ENCODE measurements at places on chromosomes 2 and 18.

- DNase-seq: peak; percentile 7
These were observed 134.9 kb downstream of the MAP3K20 start for GRCh38 chr2:173210270-173211196.

- no peak for DNase-seq
These were observed at the start of gene SLC16A14 for GRCh38 chr2:230068651-230069055. SLC16A14 (minus strand) TSS chr2:230068924; CDS start chr2:230059352, 9,572 bp downstream.

- DNase-seq: no peak
These were observed 78.9 kb downstream of the GNAL start for GRCh38 chr18:11767935-11768334.

DNA sequence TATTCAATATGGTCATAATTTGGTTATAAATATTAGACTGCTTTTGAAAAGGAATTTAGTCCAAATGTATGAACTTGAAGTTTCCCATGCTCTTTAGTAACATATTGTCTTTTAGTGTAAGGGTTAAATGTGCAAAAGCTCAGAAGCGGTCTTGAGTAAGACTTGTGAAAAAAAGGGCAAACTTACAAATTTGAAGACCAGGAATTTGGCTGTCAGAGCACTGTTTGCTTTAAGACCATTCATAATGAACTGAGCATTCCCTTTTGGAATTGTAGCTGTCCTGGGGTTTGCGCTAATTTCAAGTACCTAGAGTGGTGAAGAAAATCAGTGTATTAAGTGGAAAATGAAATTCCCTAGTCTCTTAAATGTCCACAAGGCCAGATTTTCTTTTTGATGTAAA lies 6.9 kb upstream of the ZEB2 start:
- DNase-seq: no peak

DNA sequence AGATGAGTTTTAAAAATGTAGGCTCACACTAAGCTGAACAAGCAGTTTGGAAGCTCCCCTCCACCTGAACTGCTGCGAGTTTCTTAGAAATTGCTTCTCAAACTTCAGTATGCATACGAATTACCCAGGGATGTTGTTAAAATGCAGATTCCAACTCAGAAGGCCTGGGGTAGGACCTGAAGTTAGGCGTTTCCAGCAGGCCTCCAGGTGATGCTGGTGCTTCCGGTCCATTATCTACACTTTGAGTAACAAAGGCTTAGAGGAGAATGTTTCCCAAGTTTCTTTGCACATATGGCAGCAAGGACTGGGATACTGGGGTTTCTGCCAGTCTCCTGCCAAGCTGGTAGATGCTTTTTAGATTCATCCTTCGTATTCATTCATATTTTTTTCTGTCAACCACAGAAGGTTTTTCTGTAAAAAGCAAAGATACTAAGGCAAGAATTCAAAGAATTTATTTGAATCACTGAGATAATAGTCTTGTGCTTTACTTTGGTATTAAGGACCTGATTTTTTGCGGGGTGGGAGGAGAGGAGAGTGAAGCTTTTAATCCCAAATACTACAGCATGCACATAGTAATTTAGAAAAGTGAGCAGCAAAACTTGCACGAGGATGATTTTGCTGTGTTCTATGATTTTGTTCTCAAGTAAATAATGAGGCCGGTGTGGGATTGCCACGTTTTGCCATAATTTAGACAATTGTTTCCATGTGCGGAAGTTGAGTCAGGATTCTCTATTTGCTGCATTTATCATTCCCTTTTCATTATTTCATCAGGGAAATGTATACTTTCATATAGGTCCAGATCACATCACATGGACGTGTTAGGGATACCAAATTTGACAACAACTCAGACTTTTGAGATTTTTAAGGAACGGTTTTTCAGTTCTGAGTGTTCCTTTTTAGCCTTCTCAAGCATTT lies 137.6 kb upstream of the SPATS2L start:
- DNase-seq: no peak

DNA sequence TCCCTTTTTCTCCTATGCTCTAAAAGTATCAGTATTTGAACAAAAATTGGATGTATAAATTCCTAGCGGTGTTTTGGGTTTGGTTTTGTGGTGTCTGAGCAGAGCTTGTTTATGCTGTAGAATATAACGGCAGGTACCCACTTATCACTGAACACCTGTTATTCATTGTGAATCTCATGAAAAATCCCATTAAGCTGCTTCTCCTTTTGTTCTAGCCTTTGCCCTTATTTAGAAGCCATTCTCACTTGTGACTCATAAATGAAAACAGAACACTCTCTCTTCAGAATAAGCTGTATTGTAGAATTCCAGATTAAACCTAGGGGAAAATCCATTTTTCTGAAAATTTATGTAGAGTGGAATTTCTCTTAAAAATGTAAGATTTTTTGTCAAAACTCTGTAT lies 104.0 kb downstream of the PRPF40A start:
- DNase-seq: no peak

DNA sequence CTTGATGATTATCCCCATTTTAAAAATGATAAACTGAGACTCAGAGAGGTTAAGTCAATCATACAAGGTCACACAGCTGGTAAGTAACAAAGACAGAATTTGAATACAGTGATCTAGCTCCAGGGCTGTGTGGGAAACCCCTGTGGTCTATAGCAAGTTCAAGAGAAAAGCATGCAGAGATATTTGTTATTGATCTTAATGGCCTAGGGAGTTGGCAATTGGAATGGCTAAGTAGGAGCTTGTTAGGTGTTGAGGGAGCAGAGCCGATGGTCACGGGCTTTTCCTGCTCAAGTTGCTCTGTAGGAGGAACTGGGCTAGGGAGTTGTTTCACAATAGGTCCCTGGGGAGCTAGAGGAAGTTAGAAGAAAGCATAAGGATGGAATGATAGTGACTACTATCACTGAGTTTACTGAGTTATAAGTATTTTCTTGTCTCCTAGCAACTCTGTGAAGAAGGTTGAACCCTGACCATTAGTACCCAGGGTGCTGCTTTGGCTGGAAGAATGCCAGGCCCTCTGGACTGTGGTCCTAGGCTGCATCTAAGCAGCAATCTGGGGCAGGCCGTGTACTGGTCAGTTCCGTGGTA lies 30.0 kb downstream of the RNF125 start:
- DNase-seq: no peak

DNA sequence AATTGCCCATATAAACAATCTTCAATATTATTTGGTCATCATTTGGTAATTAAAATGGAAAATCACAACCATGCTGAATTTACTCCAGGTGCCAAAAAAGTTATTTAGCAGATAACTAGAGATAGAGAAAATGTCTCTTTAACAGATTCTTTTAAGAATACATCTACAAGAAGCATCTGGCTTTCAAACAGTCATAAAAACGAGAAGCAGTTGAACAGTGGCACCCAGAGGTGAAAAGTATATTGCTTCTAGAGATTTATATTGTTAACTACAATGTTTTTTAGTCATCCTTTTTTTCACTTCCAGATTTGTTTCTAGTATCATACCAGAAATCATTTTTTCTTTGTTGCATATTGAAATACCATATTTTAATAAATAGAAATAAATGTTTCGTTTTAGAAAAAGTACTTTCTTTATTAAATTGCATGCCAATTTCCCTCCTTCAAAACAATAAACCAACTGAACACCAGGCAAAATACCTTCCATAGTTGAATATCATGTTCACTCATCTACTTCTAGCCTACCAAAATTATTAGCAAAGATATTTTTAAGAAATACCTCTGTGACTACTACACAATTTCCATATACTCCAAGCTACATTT lies 65.4 kb upstream of the HNRNPA3 start:
- DNase-seq: no peak

DNA sequence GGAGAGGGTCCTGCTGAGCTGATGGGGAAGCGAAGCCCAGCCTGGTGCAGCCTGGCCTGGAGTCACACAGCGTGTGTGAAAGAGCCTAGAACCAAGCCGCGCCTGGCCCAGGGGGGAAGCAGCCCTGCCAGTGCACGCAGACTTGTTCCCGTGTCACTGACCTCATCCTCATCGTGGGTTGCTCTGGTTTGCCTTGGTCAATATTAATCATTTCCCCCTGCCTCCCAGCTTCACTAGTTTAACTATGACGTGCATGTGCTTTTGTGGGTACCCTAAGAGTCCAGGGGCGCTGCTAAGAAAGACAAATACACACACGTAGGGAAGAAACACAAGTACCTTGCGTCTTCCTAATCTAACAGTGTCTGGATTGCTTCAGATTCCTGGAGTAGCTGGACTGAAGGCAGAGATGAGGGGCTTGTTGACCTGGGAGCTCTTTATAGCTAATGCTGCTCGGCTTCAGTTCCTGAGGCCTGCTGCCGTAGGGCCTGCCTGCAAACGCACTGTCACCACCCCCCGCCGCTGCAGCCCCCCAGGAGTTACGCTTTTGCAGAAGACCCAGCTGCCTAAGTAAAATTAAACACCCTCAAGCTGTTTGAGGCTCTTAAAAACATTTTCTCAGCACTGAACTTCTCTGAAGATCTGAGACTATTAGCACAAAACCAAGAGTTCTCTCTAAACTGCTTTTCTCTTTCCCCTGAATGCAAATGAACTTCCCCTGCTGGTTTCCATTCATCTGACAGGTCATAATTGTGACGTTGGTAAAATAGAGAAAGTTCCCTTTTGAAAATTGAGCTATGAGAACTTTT lies 159.2 kb downstream of the FAM210A start:
- peak; percentile 18 for DNase-seq

GRCh38 chr2:200351815-200352214 lies 45.3 kb downstream of the SPATS2L start:
- no peak for DNase-seq

- no peak for DNase-seq
These were observed 99.6 kb downstream of the BCL11A start for GRCh38 chr2:60453872-60454271.

- no peak for DNase-seq
These were observed 1231.6 kb upstream of the DDX18 start for GRCh38 chr2:116582850-116583249.

- no peak for DNase-seq
These were observed 42.2 kb downstream of the HIBCH start for GRCh38 chr2:190277234-190278112.

- no peak for DNase-seq
These were observed 353.8 kb upstream of the SPRED2 start for GRCh38 chr2:65786007-65786717.

DNA sequence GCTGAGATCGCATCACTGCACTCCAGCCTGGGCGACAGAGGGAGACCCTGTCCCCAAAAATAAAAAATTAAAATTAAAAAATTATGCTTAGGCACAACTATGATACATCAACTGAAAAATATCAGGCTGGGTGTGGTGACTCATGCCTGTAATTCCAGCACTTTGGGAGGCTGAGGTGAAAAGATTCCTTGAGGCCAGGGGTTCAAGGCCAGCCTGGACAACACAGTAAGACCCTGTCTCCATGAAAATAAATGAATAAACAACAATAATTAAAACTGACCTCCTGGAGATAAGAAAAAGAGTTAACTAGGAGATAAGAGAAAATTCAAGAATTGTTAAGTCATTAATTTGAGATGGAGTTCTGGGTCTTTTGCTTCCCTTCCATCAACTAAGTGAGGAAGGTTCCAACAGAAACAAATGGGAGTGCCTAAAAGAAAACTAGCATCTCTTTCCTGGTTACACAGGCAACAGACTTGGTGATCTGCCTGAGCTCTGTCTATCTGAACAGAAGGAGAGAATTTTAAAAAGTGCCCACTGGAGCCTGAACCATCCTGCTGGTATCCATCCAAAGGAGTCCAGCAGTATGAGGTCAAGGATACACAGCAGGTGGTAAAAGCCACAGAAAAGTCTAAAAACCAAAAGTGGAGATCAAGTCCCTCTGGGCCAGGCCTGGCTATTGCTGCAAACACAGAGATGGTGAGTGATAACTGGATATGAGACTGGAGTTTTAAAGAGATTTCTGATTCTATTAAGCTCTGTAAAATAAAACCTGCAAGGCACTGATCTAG lies 8.8 kb downstream of the PPM1G start:
- DNase-seq: no peak

- no peak for DNase-seq
These were observed 7.1 kb downstream of the PPP1R1C start for GRCh38 chr2:181992776-181993175.

DNA sequence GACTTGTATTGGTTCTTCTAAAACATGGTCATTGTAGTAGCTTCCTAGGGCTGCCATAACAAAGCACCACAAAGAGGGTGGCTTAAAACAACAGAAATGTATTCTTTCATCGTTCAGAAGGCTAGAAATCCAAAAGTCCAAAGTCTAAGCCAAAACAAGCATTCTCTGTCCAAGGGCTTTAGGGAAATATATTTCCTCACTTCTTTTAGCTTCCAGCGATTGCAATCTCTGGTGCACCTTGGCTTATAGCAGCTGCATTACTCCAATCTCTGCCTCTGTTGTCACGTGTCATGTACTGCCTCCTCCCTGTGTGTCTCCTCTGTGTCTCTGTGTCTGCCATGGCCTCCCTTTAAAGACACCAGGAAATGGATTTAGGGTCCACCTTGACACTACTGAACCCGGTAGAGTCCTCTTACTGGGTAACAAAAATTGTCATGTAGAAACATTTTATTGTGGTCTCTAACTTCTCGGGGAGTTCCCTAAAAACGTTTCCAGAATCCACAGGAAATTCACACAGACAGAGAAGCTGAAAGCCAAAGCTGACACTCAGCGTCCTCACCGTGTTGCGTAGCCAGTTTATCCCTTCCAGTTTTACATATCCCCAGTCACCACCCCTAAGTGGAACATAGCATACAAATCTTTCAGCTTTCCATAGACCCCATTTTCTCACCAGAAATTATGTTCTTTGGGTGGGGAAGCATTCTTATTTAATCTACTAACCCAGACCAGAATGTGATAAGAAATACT lies 20.7 kb upstream of the TTN start:
- DNase-seq: no peak

Measured in stimulated activated CD8-positive, alpha-beta memory T cell treated with anti-CD3 and anti-CD28 coated beads, Interleukin-4, amount 100 ng/mL, for 24 hours (primary cell).